NCI-H226 (cell line): ENCODE measurements at places on chromosomes 7 and 10.

- no peak for DNase-seq
These were observed 181.0 kb downstream of the LRRC4 start for GRCh38 chr7:127850195-127850594.

DNA sequence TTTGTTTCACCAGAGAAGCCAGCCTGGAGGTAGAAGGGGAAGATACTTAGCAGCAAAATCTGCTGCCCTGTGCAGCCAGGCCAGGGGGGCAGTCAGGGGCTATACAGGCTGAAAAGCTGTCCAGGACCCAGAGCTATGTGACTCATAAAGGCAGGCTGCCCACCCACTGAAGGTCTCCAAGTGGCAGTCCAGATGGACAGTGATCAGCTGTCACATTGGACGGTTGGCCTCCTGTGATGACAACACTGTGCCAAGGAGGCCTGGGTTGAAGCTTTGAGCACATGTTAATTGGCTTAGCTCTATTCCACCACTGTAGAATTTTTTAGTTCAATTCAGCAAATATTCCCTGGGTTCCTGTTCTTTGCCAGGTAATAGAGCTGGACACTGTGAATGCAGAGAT is 577.3 kb upstream of the GALNT17 start:
- DNase-seq = no peak

GRCh38 chr10:16429539-16429938 is 7.3 kb upstream of the PTER start:
- no peak for DNase-seq

GRCh38 chr7:155217634-155218033 is 80.0 kb upstream of the INSIG1 start:
- DNase-seq = no peak

- no peak for DNase-seq
These were observed 67.7 kb downstream of the ARHGAP22 start for GRCh38 chr10:48536916-48537890.

DNA sequence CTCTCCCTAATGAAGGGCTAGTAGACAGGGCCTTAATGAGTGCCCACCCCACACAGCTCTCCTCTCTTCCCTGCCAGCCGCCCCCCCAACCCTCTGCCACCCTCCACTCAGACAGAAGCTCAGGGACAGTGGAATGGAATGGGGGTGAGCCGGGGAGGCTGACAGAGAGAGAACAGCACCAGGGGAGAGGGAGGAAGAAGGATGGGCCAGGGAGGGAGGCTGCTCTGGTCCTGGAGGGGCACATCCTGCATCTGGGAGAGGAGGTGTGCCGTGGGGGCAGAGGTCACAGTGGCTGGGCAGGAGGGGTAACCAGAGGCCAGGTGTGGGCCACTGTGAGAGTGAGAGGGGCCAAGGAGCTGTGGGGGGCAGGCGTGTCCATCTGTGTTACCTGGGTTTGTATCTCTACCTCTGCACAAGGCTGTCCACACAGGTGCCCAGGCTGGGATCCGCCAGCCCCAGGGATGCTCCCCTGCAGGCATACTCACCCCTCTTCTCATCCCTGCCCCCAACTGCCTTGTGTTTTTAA is 2.4 kb downstream of the NYAP1 start:
- no peak for DNase-seq
